ENCODE measurements at places on chromosomes 6 and 20.
A peak's percentile ranks its signal among the peaks of the same experiment; 100 is the strongest.

- DNase-seq, result no peak
These were observed 161.0 kb downstream of the BACH2 start for GRCh38 chr6:90135667-90136066.

DNA sequence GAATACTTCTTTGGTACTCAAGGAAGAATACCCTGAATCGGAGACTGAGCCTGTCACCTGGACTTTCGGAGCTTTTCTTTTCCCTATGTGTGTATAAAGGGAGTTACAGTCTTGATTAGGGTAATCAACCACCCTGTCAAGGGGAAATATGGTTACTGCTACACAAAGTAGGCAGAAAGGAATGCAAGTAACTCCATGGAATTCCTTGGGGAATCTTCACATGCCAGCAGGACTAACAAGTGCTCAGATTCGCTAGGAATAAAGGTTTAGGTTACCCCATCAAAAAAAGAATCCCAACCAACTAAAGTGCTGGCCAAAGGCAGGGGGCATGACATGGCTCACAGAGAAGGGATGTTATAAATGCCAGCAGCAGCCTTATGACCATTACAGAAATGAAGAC, 10.4 kb downstream of the KCNS1 start:
- no peak for DNase-seq

DNA sequence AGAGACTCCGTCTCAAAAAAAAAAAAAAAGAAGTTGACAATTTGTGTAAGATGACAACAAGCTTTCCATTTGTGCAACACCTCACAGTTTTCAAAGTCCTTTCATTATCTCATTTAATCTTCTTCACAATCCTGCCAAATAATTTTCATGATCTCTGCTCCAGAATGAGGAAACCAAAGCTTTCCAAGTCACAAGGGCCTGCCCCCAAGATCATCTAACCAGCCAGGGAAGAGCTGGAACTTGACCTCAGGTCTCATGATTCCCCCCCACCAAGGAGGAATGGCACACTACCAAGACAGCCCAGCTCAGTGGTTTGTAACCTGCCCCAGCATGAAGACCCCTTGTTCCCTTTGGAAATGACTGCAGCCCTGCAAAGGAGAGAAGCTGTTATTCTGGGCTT, 74.0 kb upstream of the PIM1 start:
- no peak for DNase-seq

DNA sequence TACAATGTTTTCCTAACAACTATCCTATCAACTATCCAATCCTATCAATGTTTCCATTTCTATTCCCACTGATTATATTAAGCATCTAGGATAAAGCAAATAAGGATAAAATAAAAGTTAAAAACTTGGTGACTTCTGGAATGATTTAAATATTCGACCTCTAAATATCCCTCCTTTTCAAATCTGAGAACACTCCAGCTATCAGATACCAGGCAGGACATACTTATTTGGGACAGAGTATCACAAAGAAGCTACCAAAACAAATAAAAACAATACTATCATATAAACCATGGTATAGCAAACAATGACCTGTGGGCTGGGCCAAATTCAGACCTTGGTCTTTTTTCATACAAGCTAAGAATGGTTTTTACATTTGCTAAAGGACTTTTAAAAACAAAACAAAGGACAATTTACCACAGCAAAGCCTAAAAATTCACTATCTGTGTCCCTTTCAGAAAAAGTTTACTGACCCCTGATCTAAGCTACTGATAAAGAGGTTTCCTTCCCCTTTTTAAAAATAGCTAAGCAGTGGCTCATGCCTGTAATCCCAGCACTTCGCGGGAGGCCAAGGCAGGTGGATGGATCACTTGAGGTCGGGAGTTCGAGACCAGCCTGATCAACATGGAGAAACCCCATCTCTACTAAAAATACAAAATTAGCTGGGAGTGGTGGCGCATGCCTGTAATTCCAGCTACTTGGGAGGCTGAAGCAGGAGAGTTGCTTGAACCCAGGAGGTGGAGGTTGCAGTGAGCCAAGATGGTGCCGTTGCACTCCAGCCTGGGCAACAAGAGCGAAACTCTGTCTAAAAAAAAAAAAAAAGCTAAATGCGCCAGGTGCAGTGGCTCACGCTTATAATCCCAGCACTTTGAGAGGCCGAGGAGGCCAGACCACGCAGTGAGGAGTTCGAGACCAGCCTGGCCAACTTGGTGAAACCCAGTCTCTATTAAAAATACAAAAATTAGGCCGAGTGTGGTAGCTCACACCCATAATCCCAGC, 6.0 kb downstream of the NUP153 start:
- no peak for DNase-seq

DNA sequence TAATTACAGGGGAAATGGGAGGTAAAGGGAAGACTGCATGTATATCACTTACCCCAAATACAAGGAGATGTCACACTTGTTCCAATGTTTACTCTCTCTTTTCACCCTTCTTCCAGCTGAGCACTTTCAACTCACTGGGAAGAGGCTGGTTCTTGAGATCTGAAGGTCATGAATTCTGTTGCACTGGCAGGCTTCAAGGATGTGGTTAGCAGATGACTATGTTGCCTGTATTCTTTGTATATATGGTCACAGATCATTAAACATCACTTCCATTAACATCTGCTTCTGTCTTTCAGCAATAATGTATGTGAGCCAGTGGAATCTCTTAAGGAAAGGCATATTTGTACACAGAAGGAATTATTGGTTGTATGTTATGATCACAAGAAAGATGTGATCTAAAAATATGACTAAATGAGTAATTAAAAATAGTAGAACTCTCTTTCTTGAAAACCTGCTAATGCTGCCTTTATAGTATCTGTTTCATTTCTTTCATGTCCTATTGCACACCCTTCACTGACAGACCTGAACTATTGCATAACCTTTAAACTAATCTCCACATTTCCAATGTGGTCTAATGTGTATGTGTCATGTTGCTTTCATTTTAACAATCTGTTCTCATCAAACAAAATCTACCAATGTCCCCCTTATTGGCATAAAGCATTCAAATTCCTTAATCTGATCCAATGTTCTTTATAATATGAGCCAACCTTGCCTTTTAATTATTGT, 131.4 kb upstream of the EPHA7 start:
- DNase-seq, result no peak

- DNase-seq, result no peak
These were observed 2.9 kb downstream of the BIRC7 start for GRCh38 chr20:63238514-63239125.

DNA sequence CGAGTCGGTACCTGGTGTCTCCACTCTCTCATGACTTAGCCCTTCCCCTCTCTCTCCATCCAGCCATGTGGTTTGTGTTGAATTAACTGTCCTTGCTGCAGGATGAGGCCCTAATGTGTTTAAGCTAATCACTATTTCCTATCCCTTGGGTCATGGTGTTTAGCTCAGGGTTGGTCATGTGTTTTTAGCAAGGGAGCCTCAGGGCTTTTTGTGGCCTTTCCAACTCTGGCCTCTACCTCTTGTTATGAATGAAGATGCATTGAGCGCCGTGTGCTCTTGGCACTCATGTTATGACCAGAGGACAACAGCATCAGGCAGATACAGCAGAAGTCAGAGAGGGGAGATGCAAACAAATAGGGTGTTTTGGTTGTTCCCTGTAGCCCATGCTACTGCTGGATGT, 674.2 kb upstream of the FLRT3 start:
- DNase-seq, result no peak

DNA sequence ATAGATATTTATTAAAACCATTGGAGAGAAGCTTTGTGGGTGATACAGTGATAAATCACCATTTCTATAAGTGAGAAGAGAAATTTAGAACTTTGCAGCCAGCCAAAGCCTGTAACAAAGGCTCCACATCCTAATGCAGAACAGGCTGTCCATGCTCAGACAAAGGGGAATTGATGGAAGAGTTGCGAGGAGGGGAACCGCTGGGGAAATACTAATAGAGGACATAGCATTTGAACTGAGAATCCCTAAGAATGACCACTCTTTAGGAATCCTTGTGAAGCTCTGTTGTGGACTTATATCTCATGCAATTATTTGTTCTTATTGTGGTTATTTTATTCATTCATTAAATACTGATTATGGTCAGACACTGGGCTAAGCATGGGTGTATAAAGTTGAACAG, 167.8 kb downstream of the PHF3 start:
- no peak for DNase-seq

DNA sequence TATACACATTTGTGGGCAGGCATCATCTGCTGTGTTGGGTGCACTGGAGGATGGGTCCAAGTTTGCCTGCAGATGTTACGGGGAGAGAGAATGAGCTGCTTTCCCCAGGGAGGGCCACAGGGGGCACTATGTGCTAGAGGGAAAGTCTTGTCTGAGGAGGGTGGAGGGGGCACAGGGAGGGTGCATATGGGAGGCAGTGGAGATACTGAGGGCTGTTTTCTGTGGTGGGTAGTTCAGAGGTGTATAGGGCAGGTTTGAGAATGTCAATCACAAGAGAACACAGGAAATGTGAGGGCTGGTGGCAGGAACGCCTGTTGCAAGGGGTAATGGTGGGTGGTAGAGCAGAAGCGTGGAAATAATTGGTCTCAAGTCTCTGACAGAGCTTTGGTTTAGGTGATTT, 7.7 kb upstream of the PTPRA start:
- no peak for DNase-seq

- DNase-seq, result peak; percentile 54
These were observed 1.5 kb downstream of the VARS2 start for GRCh38 chr6:30915591-30915946.

- peak; percentile 56 for DNase-seq
These were observed 271.4 kb downstream of the ALDH8A1 start for GRCh38 chr6:134678436-134678889.

DNA sequence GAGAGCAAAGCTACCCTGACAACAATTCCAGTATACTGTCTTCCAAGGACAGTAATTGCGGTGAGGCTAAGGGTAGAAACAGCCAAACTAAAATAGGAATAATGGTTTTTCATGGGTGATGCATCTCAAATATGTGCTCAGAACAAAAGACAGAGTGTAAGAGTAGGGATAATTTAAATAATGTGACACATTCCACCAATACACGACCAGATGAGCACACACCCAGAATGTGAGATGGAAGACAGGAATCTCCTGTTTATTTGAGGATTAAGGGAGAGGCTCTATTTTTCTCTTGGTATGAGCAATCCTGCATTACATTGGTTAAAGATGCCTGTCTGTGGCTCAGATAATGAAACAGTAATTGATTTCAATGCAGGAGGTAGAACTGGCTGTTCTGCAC, 292.9 kb upstream of the ZFP64 start:
- DNase-seq, result no peak

DNA sequence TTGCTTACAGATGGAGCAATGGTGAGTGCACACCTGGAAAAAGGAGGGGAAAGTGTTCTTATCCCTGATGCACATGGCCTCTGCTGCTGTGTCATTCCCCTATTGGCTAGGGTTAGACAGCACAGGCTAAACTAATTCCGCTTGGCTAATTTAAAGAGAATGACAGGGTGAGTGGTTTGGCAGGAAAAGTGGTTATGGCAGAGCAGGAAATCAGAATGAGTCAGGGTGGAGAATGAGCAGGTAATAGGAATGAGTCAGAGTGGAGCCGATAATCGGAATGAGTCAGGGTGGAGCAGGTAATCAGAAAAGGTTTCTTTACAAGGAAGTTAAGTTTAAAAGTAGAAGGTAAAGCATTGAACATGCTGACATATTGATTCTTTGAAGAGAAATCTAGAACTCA, 355.5 kb upstream of the HTR1E start:
- no peak for DNase-seq

- no peak for DNase-seq
These were observed 270.4 kb upstream of the PLCB4 start for GRCh38 chr20:8798505-8798904.

- no peak for DNase-seq
These were observed 306.8 kb downstream of the FOXC1 start for GRCh38 chr6:1916334-1917070.

- no peak for DNase-seq
These were observed 859.7 kb upstream of the ADGRB3 start for GRCh38 chr6:67775333-67775732.

DNA sequence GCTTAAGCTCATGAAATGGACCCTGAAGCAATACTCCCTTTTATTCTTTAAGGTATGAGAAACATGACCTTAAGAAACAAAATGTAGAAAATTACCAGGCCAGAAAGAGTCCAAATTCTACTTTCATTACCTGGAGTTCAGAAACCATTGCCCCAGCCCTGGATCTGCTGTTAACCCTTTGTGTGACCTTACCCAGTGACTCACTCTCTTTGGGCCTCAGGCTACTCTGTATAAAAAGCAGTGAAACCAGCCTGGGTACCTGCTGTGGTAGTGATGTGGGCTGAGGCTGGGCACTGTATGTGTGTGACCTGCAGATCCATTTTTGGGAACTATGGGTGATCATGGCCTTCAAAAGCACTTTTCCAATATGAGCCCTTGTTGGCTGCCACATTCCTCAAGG, 47.2 kb downstream of the SLC9A8 start:
- DNase-seq, result no peak

- DNase-seq, result no peak
These were observed 81.3 kb downstream of the RPP40 start for GRCh38 chr6:4922488-4923037.

GRCh38 chr6:169239181-169239580, 14.5 kb downstream of the THBS2 start:
- no peak for DNase-seq

GRCh38 chr6:90105506-90106170, 191.0 kb downstream of the BACH2 start:
- no peak for DNase-seq

DNA sequence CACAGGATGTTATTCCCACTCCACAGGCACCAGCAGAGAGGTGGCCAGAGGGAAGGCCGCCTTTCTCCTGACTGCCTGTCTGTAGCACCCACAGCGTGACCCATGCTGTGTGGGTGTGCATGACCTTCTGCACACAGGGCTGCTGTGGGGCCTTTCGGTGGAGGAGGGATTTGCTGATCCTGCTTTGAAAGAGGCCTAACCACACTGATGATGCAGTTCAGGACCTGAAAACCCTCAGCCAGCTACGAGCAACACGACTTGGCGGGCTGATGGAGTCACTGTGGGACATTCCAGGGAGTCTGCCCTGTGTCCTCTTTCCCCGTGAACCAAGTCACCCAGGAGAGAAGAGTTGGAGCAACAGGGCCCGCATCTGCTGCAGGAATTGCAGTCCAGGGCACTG, 49.1 kb downstream of the SYTL3 start:
- DNase-seq, result no peak

DNA sequence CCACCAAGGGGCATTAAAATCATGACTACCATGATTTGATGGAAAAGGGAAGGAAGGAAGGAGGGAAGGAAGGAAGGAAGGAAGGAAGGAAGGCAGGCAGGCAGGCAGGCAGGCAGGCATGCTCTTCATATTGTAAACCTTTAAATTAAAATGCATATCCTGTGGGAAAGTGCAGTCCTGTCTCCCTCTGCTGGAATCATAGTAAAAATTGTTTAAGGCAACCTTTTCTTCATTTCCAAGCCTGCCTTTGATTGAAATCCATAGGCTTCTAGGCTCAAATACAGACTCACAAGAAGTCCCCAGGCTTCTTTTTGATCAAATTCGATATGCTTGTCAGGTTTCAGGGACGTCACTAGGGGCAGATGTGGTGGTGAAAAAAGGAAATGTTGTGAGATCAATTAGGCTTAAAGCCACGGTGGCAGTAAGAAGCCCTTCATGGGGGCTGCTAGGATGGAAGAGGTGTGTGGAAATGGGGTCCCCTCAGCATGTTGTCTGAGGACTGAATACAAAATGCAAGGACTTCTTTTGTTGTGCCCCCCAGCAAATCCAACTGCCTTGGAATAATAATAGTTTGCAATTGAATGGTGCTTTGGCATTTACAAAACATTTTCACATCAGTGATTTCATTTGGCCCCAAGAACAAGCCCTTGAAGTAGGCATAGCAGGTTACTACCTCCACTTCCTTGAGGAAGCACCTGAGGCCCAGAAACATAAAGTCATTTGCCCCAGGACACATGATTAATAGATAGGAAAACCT, 25.6 kb upstream of the GABRR1 start:
- DNase-seq, result peak; percentile 52

All from LoVo (cell line).